GM04504 (cell line): ENCODE measurements at places on chromosomes 4 and X.

DNA sequence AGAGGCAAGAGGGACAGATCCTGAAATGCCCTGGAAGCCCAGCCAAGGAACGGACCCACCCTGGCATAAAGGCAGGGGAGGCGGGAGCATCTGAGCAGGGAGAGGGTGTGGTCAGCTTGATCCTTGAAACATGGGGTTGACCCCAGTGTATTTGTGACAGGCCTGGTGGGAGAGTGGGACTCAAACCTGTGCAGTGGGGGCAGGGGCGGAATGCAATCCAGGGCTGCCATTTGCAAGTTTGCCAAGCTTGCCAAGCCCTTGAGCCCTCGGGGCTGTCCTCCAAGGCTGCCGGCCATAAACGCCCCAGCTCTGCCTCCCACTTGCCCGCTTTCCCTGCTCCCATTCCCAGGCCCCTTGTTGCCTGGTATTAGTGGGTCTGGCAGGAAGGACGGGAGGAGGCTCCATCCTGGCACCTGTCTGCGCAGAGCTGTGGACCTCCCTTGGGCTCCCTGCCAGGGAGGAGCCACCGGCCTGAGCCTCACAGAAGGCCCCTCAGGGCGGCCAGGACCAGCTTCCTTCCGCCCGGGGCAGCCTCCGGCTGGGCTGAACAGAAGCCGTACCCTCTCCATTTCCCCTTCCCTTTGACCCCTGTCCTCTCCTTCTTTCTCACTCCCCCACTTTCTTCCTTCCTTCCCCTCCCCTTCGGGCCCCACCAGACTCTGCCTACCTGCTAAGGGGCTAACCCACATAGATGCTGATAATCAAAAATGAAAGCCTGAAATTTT, 661 bp downstream of the S100P start:
- DNase-seq: no peak

DNA sequence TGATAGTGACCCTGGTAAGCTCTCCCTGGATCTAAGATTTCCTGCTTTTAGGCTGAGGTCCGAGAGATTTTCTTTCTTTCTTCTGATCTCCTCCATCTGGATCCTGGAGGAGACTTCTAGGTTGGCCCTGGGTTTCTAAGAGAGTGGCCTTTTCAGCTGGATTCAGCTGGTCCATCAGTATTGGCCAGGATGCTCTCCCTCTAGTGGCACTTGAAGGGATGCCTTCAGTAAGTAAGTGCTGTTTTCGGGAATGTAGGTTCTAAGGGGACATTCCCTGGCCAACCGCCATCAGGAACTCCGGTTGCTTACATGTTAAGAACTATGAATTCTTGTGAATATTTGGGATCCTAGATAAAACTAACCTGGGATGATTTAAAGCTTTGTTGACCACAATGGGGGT, 56.9 kb downstream of the SERTM2 start:
- DNase-seq: no peak

DNA sequence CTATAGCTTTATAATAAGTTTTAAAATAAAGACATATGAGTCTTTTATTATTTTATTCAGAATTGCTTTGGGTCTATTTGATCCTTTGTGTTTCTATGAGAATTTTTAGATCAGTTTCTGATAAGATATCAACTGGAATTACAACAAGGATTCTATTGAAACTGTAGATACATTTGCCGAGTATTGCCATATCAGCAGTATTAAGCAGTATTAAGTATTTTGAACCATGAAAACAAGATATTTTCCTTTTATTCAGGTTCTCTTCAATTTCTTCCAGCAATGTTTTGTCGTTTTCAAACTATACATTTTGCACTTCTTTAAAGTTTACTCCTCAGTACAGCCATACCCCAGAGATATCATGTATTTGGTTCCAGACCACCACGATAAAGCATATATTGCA, 598.8 kb downstream of the DACH2 start:
- DNase-seq: no peak

DNA sequence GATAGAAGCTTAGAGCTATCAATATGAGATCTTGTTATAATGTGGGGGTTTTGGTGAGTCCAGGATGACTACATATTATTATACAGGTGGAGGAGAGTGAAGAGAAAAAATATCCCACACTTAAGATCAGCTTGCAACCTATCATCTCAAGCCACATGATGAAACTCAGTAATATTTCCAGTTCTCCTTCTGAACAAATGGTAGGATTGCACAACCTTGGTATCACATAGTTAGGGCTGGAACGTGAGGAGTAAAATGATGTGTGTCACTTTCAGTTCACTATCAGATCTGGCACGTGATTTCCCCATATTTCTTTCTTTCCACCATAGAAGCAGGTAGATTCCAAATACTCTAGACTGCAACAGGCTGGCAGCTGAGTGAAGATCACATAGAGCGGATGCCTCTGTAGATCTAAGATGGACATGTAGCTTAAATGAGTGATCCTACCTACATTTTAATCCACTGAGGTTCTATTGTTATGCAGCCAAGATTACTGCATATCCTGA, 150.6 kb upstream of the ANKRD50 start:
- DNase-seq: no peak

- no peak for DNase-seq
These were observed 150.7 kb upstream of the EOLA2 start for GRCh38 chrX:150088766-150089518.

DNA sequence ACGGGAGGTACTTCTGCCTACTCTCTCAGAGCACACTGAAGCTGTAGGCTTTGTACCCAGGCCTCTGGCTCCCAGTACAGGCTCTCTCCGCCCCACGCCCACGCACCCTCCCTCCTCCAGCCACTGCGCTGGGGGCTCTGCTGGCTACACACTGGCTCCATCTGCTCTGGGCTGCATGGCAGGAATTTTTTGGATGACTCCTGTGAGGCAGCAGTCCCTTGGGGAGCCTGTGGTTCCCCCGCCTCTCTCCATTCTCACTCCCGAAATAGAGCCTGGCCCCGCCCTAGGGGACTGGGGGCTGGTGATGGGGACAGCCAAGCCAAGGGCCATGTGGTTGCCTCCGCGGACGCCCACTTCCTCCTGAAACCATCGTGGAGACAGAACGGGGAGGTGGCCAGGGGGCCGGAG, 58.1 kb upstream of the ADRA2C start:
- DNase-seq: peak; percentile 17

- no peak for DNase-seq
These were observed 34.4 kb upstream of the ACSL1 start for GRCh38 chr4:184860018-184860779.

GRCh38 chrX:150575419-150575814, 7.0 kb downstream of the MTM1 start:
- no peak for DNase-seq
